ENCODE measurements at places on chromosomes 7 and 10.

DNA sequence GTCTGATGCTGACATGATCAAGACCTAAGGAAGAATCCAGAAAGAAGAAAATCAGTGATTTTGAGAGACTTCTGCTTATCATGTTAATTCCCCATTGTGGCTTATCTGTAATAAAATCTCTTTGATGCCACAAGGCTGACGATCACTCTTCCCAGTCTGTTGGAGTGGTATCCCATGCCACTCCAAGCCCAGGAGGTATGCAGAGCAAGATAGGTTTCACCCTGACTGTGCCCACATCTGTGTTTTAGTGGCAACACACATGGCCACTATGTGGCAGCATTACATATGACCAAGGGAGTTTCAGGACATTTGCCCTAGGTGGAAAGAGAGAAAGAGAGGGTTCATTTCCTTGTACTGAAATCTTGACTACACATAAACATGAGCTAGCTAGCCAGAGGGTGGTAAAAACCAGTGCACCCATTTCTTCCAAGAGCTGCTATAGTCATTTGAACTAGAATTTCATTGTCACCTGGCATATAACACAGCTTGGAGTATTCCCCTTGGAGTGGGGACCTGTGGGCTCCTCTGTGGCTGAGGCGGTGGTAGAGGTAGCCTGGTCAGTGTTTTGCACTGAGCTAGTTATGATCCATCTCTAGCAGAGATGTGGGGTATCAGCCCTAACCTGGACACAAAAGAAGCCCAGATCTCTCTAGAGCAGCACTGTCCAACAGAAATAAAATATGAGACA is 20.8 kb downstream of the LAMB4 start:
- no peak for DNase-seq

GRCh38 chr7:75050501-75050900 is 23.1 kb downstream of the RCC1L start:
- no peak for DNase-seq

DNA sequence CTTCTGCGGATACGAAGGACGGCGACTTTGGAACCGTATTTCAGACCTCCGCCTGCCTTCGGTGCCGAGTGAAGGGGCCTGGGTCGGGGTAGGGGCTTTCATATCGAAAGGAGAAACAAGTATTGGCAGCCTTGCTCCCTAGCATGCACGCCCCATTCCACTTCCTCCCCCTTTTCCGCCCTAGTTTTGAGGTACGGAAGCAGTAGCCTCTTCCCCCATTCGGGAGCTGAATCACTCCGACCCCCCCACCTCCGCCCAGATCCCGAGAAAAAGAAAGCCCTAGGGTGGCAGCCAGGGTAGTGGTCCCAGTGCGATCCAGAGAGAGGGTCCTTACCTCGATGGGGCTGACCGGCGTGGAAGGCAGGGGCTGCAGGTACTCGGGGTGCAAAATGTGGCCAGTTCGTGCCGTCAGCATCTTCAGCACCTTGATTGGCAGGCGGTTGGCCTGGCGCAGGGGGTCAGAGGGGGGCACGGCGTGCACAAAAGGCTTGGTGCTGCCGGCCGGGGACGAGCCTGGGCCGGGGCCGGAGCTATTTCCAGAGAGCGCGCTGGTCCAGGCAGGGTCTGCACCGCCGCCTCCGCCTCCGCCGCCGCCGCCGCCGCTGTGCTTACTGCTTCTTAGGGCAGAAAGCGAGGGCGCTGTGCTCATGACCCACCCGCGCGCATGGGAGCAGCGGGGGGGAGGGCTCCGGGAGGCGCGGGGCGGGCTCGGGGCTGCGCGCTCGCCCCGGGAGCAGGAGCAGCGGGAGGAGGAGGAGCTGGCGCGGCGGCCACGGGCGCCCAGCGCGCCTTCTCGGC is 594 bp downstream of the ZNF503 start:
- no peak for DNase-seq

- peak; percentile 28 for DNase-seq
Measured at GRCh38 chr10:43000021-43000411, 76.9 kb upstream of the RET start.

DNA sequence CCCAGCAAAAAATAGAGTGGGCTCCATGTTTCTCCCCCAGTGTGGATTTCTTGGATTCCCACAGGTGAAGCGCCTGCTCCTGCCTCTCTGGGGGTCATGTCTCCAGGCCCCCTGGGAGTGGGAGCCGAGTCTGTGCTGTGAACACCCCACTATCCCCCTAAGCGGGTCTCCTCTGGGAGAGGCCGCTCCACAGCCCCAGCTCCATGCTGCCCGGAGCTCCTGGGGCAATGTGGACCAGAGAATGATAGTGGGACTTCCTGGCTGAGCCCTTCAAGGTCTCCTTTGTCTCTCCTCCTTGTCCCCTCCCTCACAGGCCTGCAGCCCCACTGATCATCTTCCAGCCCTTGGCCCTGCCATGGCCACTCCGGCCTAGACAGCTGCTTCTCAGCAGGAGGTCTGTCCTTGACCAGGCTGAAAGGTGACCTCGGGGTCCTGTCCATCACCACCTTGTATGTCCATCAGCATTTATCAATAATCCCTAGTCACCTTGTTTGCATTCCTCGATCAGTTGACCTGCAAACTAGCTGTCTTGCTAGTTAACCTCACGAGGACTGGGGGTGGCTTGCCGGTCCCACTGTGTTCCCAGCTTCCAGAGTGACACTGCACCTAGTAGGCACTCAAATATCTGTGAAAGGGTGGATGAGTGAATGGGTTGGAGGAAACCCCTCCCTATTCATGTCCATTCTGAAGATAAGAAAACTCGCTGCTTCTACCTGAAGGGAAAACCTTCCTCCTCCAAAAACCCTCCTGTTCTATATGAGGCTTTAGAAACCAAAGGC is 776 bp upstream of the CALML3 start:
- DNase-seq: peak; percentile 31

GRCh38 chr7:121428855-121429489 is 32.9 kb upstream of the FAM3C start:
- DNase-seq: peak; percentile 36

DNA sequence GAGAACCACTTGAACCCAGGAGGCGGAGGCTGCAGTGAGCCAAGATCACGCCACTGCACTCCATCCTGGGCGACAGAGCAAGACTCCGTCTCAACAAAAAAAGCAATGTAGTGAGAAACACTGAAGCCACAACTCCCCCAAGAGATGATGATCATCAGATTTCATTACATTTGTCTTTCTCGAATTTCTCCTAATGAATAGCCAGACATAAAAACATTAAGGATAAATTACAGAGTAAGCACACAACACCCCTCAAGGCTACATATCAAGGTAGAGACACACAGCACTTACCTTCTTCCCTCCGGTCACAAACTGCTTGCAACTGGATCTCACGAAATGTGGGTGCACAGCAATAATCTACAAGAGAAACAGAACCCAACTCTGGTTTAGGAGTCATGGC is 91.5 kb downstream of the VPS41 start:
- no peak for DNase-seq

- DNase-seq: no peak
Measured at GRCh38 chr7:120353171-120353570, 80.2 kb downstream of the KCND2 start.

DNA sequence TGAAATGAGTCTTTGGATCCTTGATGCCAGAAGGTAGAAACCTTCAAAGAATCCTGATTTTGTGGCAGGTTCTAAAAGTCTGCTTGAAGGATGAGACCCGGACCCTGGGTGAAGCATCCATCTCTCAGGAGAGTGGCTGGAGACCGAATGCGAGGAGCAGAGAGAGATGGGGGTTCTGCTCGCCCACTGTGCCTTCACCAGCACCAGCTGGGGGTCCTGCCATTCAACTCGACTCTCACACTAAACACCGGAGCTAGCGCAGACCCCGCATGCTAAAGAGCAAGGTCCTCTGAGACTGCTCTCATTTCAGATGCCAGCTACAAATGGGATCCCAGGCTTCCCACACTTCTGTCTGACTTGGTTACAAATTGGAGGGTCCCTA is 218.4 kb downstream of the GLRX3 start:
- no peak for DNase-seq

DNA sequence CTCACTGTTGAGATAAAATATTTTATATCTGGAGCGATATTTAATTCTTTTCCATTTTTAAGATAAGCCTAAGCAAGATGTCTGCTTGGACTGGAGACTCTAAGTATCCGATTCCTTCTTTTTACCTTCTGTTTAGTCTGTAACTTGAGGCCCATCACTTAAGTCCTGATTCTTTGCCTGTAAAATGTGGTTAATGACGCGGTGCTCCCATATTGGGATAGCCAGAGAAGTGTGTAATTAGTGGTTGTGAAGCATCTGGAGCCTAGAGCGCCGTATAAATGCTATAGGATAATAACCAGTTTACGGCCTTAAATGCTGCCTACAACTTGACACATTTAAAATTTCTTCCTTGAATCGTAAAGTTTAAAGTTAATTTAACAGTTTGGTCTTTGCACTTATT is 132.9 kb downstream of the CHN2 start:
- DNase-seq: no peak

DNA sequence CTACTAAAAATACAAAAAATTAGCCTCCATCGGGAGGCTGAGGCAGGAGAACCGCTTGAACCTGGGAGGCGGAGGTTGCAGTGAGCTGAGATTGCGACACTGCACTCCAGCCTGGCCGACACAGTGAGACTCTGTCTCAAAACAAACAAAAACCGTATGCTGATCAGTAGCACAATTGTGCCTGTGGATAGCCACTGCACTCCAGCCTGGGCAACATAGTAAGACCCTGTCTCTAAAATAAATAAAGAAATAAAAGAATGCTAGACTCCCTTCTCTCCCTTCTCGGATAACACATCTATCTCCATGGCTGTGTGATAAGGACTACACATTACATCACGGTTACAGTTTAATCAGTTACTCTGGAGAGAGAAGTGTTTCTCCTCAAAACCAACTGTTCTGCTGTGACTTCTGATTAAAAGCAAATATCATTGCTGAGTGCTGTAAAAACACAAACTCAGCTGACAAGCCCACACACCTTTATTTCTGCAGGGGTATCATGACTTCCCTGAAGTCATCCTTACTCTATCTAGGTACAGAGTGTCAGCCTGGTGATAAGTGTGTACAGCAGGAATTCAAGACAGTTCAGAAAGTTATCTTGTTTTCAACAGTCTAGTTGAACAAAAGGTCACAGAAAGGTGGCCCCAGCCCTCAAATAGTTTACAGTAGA is 5.3 kb upstream of the ARHGAP19 start:
- DNase-seq: peak; percentile 24

GRCh38 chr7:132783824-132784223 is 207.6 kb upstream of the PLXNA4 start:
- DNase-seq: no peak

DNA sequence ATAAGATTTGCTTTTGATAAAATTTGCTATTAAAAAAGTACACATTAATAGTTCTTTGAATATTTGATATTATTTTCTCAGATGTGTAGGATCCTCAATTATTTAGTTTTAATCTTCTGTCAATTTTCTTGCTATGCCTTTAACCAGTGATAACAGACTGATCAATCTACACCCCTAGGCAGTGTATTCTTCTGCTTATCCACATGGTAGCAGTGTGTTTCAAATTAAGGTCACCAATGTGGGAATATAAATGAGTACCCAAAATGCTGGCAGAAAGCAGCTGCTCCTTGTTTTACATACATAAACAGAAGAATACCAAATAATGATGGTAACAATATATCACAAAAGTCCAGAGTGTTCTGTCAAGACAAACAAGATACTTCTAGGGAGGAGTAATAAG is 87.0 kb downstream of the SKAP2 start:
- DNase-seq: no peak

DNA sequence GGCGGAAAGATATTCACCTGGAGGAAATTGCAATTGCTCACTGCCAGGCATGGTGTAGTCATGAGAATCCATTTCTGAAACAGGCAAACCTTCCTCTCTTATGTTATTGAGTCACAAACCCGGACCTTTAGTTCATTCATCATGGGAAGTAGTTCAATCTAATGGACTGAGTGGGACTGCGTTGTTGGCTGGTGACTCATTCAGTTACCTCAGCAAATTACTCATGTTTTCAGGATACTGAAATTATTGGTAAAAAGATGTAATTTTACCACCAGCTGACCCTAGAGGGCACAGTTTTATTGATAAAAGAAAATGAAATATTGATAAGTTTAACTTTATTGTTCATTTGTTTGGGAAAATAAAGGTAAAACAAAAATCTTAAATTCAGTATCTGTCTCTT is 1194.4 kb upstream of the SORCS1 start:
- no peak for DNase-seq

DNA sequence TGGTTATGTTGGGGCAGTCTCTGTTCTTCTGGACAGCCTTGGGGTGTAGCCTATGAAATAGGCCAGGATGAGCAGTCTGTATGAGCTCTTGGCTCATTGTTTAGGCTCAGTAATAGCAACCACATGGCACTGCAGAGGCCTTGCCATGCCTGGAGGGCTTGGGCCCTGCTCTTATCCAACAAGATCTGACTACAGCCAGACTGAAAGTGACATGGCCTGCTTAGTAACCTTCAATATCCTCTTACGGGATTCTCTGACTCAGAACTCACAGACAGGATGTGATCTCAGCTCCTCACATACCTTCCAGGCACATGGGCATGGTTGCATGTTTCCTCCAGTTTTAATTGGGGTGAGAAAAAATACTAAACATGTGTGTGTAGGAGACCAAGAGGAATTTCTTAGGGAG is 289.3 kb downstream of the PTEN start:
- DNase-seq: no peak
